Tibial nerve (tissue), 4 donors: ENCODE measurements at places on chromosomes 7 and 10.

DNA sequence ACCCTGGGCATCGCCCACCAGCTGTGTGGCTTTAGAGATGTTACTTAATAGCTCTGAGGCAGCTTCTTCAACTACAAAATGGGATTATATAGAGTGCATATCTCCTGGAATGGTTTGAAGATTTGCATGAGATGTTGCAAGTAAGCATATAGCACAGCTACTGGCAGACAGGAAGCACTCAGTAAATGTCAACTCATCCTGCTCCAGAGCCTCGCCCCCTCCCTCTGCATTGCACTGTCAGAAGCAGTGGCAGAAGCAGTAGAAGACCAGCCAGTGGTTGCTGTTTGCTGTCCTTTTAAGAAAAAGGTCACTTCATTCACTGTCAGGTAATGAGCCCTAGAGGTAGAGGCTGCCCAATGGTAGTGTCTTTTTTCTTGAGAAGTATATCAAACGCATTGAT lies 180.0 kb upstream of the GHITM start:
- DNase-seq, result no peak
- no peaks in the 10 kb centered on the region for H3K4me1 ChIP-seq
- H3K4me3 ChIP-seq, result no peak overlapping the region
- no peak overlapping the region for H3K27ac ChIP-seq
- H3K36me3 ChIP-seq, result no peaks in the 10 kb centered on the region

- no peak for DNase-seq
- H3K27me3 ChIP-seq, result no peaks in the 10 kb centered on the region
- H3K4me3 ChIP-seq, result no peak overlapping the region
- H3K4me1 ChIP-seq, result no peaks in the 10 kb centered on the region
Measured at GRCh38 chr7:40147371-40148246, 12.8 kb downstream of the SUGCT start.

DNA sequence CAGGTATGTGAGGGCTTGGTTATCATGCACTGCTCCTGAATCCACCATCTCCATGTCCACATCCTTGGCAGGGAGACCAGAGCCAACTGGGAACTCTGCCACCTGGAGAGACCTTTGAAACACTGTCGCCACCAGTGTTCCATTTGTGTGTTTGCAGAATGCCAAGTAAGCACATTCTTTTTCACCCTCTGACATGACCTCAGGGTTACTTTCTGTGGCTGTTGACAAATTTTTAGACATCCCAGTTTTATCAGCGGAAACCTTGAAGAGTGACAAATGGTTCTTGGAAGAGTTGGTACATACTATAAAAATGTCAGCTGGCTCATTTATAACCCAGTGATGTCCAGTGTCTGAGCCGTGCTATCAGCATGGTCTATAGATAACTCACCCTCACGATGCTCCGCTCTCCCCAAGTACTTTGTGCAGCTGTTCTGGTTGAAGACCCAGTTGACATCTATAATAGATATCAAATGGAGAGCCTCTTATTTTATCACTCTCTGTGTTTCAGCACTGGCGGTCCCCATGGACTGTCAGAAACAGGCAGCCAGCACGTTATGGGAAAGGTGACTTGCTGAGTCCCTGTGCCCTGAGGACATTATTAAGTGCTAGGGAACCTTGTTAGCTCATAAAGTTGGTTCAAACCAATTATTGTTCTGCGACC lies 563.1 kb upstream of the GALNT17 start:
- DNase-seq, result no peak
- H3K27me3 ChIP-seq, result no peaks in the 10 kb centered on the region
- H3K4me1 ChIP-seq, result no peaks in the 10 kb centered on the region

- H3K27me3 ChIP-seq, result no peaks in the 10 kb centered on the region
- no peak overlapping the region for H3K4me3 ChIP-seq
- DNase-seq, result no peak
- H3K27ac ChIP-seq, result no peak overlapping the region
Measured at GRCh38 chr10:84137811-84138210, 1.5 kb upstream of the GHITM start.

- H3K27me3 ChIP-seq, result no peaks in the 10 kb centered on the region
- H3K36me3 ChIP-seq, result no peaks in the 10 kb centered on the region
- H3K27ac ChIP-seq, result peak overlapping the region; percentile 84
- peaks cover 3% of the 10 kb centered on the region for H3K4me1 ChIP-seq
Measured at GRCh38 chr7:5691606-5692005, 89.9 kb downstream of the RNF216 start.

GRCh38 chr7:10802526-10802925 lies 171.1 kb upstream of the PHF14 start:
- H3K36me3 ChIP-seq, result no peaks in the 10 kb centered on the region
- no peak overlapping the region for H3K27ac ChIP-seq
- H3K4me1 ChIP-seq, result no peaks in the 10 kb centered on the region
- no peak for DNase-seq
- no peaks in the 10 kb centered on the region for H3K27me3 ChIP-seq
- no peak overlapping the region for H3K4me3 ChIP-seq
